ENCODE measurements at places on chromosomes 5 and 9. TPM values are rescaled to one million over a fixed set of nuclear protein-coding genes. Genes with fewer than 3 reads are reported as not detected.

DNA sequence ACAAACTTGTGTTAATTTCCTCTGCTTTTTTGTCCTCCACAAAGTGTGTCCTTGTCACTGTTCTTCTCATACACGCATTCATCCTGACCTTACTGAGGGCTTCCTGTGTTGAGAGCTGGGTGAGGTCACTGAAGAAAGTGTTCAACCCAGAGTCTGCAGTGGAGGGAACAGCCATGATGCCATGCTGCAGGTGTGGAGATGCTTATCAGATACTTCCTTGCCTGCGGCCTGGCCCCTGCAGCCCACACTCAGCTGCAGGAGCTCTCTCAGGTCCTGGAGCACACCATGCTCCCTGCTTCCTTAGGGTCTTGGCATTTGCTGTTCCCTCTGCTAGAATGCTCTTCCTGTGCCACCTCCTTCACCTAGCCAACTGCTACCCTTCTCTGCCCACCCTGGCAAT lies 108.1 kb upstream of the SPRY4 start:
- DNase-seq = no peak

DNA sequence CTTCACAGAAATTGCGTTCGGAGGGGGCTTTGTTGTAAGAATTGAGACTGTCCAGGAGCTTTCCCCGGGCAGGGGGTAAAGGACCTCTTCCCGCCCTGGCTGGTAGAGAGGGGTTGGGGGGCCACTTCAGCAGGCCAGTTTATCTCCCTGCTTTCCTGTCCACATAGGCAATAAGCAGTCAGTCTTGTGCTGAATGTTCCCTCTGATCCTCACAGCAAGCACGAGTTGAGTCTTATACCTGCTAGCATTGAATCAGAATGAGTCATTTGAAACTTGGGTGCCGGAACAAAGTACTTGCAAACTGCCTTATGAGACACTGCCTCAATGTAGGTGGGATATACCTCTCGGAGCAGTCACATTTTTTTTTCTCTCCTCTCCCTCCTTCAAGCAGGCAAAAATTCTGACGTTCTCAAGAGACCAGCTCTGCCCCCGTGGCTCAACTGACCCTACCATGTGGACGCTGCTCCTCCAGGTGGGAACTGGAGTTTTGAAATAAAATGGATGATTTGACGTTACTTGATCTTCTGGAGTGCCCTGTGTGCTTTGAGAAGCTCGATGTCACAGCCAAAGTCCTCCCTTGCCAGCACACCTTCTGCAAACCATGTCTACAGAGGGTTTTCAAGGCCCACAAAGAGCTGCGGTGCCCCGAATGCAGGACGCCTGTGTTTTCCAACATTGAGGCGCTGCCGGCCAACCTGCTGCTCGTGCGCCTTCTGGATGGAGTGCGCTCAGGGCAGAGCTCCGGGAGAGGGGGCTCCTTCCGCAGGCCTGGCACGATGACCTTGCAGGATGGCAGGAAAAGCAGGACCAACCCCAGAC lies 1.3 kb downstream of the SH3RF2 start:
- DNase-seq = no peak

GRCh38 chr9:94135222-94135621 lies 51.0 kb downstream of the PTPDC1 start:
- DNase-seq = no peak

DNA sequence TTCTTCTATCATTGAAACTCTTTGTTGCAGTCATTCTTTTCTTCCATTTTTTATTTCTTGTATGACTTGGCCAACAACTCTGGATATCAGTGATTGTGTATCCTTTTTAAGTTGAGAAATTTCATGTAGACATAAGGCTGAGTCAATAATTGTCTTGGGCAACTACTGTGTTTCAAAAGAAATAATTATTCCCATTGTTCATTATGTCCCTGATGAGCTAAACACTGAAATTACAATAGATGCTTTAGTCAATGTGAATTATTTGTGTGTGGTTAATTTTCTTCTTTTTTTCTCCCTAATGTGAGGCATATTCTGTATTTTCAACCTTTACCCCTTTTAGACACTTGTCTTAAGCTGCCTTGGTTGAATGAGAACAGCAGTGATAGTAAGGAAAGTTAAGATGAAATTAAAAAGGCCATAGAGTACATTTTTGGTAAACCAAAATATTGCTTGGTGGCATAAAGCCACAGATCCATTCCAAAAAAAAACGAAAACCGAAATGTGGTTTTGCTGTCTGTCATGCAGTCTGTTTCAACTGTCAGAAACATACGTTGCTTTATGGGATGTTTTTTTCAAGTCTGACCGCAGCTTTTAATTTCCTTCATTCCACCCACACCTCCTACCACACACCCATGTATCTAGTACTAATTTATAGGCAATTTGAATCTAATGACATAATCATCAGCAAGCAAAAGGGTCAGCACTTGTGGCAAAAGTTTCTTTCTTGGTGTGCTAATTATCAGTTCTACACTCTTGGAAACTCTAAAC lies 21.1 kb downstream of the TLE4 start:
- no peak for DNase-seq

DNA sequence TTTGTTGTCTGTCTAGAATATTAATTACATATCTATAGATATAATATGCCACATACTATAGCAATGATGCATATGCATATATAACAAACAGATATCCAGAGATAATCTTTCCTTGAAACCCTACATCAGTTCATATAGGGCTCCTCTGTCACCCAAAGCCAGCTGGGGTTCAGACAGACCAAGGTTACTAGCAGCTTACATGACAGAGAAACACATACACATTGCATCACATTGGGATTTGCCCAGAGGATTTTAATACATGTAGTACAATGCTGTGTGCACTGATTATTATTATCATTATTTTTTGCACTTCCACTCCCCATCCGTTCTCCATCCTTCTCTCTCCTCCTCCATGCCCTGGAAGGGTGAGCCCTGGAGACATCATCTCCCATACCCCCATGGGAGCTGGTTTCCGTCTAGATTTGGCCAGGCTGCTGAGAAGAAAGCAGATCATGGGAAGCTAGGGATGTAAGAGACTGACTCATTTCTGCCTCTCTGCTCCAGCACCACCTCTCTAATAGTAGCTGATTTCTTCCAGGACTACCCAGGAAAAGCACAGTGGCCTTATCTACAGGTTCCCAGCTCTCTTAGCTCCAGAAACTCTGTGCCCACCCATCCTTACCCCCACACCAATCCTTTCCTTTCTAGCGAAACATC lies 23.3 kb downstream of the FST start:
- no peak for DNase-seq

GRCh38 chr5:40486437-40487275 lies 193.1 kb upstream of the PTGER4 start:
- DNase-seq = no peak

GRCh38 chr5:135425641-135426040 lies 21.5 kb downstream of the DCANP1 start:
- DNase-seq = no peak

- DNase-seq = no peak
These were observed 6.2 kb downstream of the PIP5K1B start for GRCh38 chr9:68711281-68711680.

OTP gene
- total RNA-seq = not detected

LRRTM2 gene
- total RNA-seq = not detected

NMUR2 gene
- not detected for total RNA-seq

CTXN3 gene
- total RNA-seq = not detected

SYK gene
- total RNA-seq = 3.4 TPM

MRPS30 gene
- total RNA-seq = 110 TPM

NR2F1-AS1 gene
- total RNA-seq = 7.1 TPM

PRDM9 gene
- total RNA-seq = not detected

SLC6A3 gene
- total RNA-seq = not detected

ORM2 gene
- total RNA-seq = not detected
